ENCODE measurements at places on chromosomes 5 and 9. TPM values are rescaled to one million over a fixed set of nuclear protein-coding genes. Genes with fewer than 3 reads are reported as not detected.

Gene SLC6A7
- total RNA-seq: not detected

Gene WNT8A
- not detected for total RNA-seq

Gene SLC45A2
- total RNA-seq: 0.48 TPM

Gene SV2C
- total RNA-seq: not detected

Gene IDNK
- 23.9 TPM for total RNA-seq

Gene LTC4S
- total RNA-seq: 2.6 TPM

Gene F12
- 292 TPM for total RNA-seq

Gene SLC46A2
- not detected for total RNA-seq

Gene NMUR2
- total RNA-seq: not detected

Gene PTGS1
- total RNA-seq: 2.0 TPM

Gene RETREG1
- 25.2 TPM for total RNA-seq

Gene ANKRD55
- total RNA-seq: 0.75 TPM

Gene SPINK5
- not detected for total RNA-seq

Gene IFNE
- total RNA-seq: not detected

Gene CCDC180
- total RNA-seq: 1.1 TPM

Gene PDZD2
- total RNA-seq: 0.63 TPM

Gene CARTPT
- total RNA-seq: not detected

Gene QRFP
- not detected for total RNA-seq

Gene CXCL14
- 4.8 TPM for total RNA-seq

Gene NEUROG1
- total RNA-seq: not detected

Gene POLR3G
- total RNA-seq: 2.2 TPM

Gene CYLC2
- total RNA-seq: not detected

Gene TMEM245
- total RNA-seq: 33.7 TPM

Gene AK8
- total RNA-seq: not detected

Gene C5orf52
- total RNA-seq: not detected

Gene ADAMTS6
- total RNA-seq: 0.30 TPM

Gene SPATA31C1
- not detected for total RNA-seq

Gene TAS2R1
- total RNA-seq: not detected

Gene RNF183
- total RNA-seq: 0.20 TPM

Gene SLC36A2
- not detected for total RNA-seq

Gene GCNT4
- 0.25 TPM for total RNA-seq

Gene PCDHB7
- total RNA-seq: 0.25 TPM

Gene BARHL1
- not detected for total RNA-seq

Gene SLC6A19
- 0.73 TPM for total RNA-seq

Gene IFNA13
- not detected for total RNA-seq

Gene PTGDS
- total RNA-seq: 5.2 TPM

Gene CD72
- 0.93 TPM for total RNA-seq

Gene FGFR4
- total RNA-seq: 89.8 TPM

Gene RAPGEF6
- 3.9 TPM for total RNA-seq

Gene GAS1
- 1.4 TPM for total RNA-seq

Gene RORB
- total RNA-seq: 0.05 TPM
